ENCODE measurements at places on chromosomes 2 and 18. TPM values are rescaled to one million over a fixed set of nuclear protein-coding genes. Genes with fewer than 3 reads are reported as not detected.
A peak's percentile ranks its signal among the peaks of the same experiment; 100 is the strongest.

The IL1R1 gene
- 0.14 TPM for polyA plus RNA-seq

The ABHD1 gene
- polyA plus RNA-seq, result 2.7 TPM

The CTDP1 gene
- polyA plus RNA-seq, result 12.7 TPM

The SLC5A7 gene
- not detected for polyA plus RNA-seq

The LIMS3 gene
- polyA plus RNA-seq, result 0.20 TPM

The M1AP gene
- polyA plus RNA-seq, result not detected

The GAL3ST2 gene
- 0.10 TPM for polyA plus RNA-seq

The CABYR gene
- 4.2 TPM for polyA plus RNA-seq

DNA sequence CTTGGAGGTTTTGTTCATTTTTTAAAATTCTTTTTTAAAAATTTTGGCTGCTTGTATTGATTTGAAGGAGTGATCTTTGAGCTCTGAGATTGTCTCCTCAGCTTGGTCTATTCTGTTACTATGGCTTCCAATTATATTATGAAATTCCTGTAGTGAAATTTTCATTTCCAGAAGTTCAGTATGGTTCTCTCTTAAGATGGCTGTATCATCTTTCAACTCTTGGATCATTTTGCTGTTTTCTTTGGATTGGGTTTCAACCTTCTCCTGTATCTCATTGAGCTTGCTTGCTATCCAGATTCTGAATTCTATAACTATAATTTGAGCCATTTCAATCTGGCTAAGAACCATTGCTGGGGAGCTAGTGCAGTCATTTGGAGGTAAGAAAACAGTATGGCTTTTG is 270.8 kb upstream of the NT5C1B start:
- H3K4me3 ChIP-seq, result no peak overlapping the region
- H3K4me1 ChIP-seq, result no peaks in the 10 kb centered on the region
- no peaks in the 10 kb centered on the region for H3K27me3 ChIP-seq
- no peak overlapping the region for H3K27ac ChIP-seq
- no peaks in the 10 kb centered on the region for H3K36me3 ChIP-seq
- DNase-seq, result no peak

- H3K36me3 ChIP-seq, result peaks cover 11% of the 10 kb centered on the region
- peaks cover 58% of the 10 kb centered on the region for H3K4me1 ChIP-seq
- peak overlapping the region; percentile 42 for H3K4me3 ChIP-seq
- peak; percentile 88 for DNase-seq
- peak overlapping the region; percentile 84 for H3K27ac ChIP-seq
Observed at GRCh38 chr2:240565333-240566202, 2.7 kb upstream of the RNPEPL1 start.

DNA sequence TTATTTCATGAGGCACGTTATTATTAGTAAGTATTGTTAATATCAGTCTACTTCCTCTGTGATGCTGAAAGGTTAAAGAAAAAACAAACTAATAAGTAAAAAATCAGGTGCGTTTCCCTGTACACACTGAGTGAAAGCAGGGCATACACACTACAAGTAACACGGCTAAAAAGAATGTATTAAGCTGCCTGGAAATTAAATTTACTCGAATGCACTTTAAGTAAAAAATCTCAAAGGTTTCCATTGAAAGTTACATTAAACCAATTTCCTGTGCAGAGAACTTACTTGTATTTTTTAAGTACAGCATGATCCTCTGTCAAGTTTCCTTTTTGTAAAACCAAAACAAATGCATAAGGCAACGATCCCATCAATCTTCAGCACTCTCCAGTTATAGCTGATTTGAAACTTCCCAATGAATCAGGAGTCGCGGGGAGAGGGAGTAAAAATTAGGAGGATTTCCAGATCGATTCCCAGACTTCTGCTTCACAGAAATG is 633 bp downstream of the BCL2 start:
- peak; percentile 40 for DNase-seq
- peak overlapping the region; percentile 96 for H3K4me3 ChIP-seq
- no peaks in the 10 kb centered on the region for H3K36me3 ChIP-seq
- peaks cover 47% of the 10 kb centered on the region for H3K4me1 ChIP-seq
- peak overlapping the region; percentile 92 for H3K27ac ChIP-seq
- H3K27me3 ChIP-seq, result no peaks in the 10 kb centered on the region
